Stimulated activated CD8-positive, alpha-beta memory T cell treated with anti-CD3 and anti-CD28 coated beads, Interleukin-4, amount 100 ng/mL, for 4 hours (primary cell): ENCODE measurements at places on chromosomes 4 and X.

DNA sequence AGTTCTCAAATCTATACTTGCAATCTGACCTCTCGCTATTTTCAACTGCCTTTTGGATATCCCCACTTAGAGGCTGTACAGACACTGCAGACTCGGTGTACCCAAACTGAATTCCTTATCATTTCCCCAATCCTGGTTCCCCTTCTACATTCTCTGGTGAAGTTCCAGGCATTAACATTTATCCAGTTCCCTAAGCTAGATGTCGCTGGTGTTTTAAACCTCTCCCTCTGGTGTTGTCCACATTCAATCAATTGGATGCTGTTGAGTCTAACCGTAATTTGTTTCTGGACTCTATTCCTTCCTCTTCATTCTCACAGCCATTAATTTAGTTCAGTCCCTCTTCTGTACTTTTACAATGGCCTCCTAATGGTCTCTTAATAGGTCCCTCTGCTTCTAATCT lies 7.2 kb upstream of the STK26 start:
- no peak for DNase-seq

DNA sequence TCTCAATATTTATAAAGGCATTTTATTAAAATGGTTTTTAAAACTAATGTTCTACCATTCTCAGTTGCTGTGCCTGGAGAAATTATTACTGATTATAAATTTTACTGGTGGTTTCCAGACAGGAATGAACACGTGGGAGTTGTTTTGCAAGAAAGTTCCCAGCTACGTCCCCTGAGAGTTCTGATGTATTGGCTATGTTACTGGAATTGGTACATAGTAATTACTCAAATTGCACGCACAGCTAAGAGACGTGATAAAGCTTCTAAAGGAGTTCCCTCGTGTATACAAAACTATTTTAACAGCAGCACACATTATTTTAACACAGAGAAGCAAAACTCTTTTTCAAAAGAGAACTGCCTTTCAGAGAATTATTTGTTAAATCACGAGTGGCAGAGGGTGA lies 292.2 kb downstream of the NLGN4X start:
- DNase-seq: no peak

GRCh38 chrX:101485212-101485949 lies at the start of gene ARMCX4:
Gene ARMCX4, plus strand, starts transcription at chrX:101485456. Its CDS starts 3,134 bp downstream, at chrX:101488590.
- no peak for DNase-seq

- no peak for DNase-seq
These were observed 80.1 kb downstream of the SLC30A9 start for GRCh38 chr4:42070463-42070862.

- no peak for DNase-seq
These were observed 832 bp upstream of the EVC2 start for GRCh38 chr4:5709207-5709575.

DNA sequence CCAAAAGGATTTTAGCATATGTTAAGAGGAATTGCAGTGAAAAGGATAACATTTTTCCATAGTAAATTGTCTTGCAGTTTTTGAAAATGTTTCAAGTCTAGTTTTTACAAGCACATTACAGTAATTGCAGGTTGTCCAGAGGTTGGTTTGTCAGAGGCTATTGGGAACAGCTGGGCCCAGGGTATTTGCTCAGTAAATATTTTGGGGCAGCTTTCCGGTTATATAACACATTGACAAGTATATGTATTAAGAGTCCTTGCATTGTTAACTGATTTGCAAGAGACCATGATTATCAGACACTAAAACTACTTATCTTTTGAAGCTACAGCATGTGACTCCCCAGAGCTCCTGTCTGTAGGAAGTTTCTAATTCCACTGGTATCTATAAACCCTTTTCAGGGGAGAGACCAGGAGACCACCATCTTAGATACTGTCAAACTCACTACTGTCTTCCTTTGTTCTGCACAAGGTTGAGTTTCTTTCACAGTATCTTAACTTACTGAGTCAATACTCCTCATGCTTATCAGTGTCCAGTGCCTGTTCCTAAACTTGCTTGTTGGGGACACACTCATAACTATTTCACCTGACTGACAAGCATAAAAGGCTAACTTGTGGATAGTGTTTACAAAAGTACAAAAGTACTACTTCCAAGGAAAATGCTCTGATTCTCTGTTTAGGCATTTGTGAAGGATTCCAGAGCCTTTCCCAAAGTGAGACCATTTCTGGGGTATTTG lies 18.9 kb upstream of the RGN start:
- no peak for DNase-seq

DNA sequence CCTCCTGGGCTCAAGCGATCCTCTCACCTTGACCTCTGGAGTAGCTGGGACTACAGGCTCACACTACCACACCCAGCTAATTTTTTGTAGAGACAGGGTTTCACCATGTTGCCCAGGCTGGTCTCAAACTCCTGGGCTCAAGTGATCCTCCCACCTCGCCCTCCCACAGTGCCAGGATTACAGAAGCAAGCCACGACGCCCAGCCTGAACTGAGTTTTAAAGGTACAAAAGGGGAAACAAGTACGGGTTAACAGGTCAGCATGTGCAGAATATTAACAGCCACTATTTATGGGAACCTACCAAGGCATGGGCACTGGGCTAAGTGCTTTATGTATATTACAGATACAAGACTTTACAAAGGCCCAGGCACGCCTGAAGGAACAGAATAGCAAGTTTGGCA lies 164.3 kb upstream of the GPC4 start:
- DNase-seq: no peak

DNA sequence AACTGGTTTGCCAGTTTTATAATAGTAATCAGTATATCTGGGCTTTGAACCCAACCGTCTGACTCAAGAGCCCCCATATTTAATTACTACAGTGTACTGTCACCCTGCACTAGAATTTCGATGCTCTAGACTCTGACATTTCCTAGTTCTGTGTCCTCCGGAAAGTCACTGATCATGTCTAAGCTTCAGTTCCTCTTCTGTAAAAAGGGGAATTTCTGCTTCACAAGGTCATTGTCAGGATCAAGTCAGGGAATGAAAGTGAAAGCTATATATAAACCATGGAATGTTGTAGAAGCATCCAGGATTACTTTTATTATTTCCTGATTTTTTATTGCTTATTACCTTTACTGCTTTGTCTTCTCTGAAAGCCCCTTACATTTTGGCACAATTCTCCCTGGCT lies 4.0 kb upstream of the KCNIP4 start:
- no peak for DNase-seq

DNA sequence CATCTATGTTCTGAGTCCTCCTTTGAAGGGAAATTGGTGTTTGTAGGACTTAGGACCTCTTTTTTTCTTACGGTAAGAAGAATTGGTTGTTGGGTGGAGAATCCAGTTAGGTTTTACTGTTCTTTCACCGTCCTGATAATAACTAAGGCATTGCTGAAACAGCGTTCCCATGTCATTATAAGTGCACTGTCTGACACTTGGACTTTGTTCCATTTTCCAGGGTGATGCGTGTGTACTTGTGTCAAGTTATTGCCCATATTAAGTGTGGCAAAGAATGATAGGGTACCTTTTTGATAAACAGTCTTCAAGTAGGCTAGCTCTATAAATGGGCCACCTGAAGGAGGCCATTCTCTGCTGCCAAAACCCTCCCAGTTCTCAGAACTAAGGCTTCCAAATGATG lies 119.7 kb downstream of the AASDH start:
- DNase-seq: no peak

GRCh38 chr4:86657910-86658309 lies 63.8 kb downstream of the PTPN13 start:
- no peak for DNase-seq

DNA sequence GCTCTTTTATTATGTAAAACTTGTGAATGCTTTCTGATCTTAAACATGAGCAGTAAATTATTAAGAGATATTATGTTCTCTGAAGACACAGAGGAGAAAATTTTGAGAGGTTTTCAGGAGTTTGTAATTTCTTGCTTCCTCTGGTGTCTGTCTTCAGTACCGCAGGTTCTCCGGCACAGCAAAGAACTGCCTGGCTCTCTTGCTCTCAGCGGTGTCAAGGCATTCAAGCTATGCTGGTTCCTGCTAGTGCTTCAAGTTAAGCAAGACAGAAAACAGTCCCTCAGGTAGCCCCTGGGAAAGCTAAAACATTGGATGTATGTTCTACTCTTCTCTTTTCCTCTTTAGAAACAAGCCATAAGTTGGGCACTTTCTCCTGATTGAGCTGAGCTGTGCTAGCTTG lies 120.2 kb upstream of the CENPE start:
- DNase-seq: no peak

- DNase-seq: no peak
These were observed 22.8 kb upstream of the CENPVL3 start for GRCh38 chrX:51641421-51642021.

GRCh38 chr4:169249999-169250398 lies 20.8 kb downstream of the SH3RF1 start:
- DNase-seq: no peak

GRCh38 chr4:140289486-140289885 lies 84.0 kb upstream of the SCOC start:
- no peak for DNase-seq

DNA sequence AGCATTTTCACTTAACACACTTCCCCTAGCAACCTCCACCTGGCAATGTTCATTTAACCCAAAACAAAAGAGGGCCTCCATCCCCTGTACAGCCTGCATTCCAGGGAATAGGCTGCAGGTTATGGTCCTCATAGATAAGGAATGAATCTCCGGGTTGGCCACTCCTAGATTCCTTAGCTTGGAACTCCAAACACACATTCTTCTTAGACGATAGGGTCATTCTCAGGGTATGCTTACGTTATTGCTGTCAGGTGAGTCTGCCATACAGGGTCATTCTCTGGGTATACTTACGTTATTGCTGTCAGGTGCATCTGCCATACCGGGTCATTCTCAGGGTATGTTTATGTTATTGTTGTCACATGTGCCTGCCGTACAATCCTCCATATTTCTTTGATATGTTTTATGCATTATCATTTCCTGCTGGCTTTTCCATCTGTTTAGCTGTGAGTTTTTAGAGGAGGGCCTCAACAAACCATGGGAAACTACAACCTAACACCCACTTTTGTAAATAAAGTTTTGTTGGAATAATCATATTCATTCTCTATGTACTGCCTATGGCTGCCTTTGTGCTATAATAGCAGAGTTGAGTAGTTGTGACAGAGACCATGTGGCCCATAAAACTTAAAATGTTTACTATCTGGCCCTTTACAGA lies 8.2 kb upstream of the AFF1 start:
- DNase-seq: no peak

GRCh38 chrX:124341396-124342132 lies 4.8 kb upstream of the SH2D1A start:
- no peak for DNase-seq

DNA sequence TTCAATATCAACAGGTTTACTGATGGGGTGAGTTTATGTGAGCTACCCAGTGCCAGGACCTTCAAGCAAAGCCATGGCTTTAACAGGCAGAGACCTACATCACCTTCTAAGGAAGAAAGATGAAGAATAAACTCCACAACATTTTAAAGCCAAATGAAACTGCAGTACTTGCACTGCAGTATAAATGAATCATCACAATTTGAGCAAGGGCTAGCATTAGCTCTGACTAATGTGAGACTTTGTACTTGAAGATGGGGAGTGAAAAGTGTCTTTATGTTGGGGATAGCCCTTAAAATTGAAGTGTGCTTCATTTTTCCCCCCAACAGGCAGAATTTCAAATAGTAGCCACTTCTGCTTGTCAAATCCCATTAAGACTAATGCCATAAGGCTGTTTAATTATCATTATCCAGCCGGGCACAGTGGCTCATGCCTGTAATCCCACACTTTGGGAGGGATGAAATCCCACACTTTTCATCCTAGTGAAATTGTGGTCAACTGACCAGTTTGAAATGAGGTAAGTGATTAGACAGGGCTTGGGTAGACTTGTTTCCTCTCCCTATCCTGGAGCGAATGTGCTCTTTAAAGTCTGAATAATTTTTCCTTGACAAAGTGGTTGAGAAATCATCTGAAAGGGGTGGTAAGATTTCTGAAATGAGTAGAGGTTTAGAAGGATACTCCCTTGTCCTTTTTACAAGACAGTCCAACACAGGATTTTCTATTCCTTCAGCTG lies 27.2 kb upstream of the GPR34 start:
- no peak for DNase-seq

- DNase-seq: no peak
These were observed 39.8 kb downstream of the BBS12 start for GRCh38 chr4:122772311-122772710.

GRCh38 chrX:150581093-150581775 lies 12.8 kb downstream of the MTM1 start:
- no peak for DNase-seq

- DNase-seq: no peak
These were observed 54.6 kb upstream of the HHIP start for GRCh38 chr4:144591401-144591800.

DNA sequence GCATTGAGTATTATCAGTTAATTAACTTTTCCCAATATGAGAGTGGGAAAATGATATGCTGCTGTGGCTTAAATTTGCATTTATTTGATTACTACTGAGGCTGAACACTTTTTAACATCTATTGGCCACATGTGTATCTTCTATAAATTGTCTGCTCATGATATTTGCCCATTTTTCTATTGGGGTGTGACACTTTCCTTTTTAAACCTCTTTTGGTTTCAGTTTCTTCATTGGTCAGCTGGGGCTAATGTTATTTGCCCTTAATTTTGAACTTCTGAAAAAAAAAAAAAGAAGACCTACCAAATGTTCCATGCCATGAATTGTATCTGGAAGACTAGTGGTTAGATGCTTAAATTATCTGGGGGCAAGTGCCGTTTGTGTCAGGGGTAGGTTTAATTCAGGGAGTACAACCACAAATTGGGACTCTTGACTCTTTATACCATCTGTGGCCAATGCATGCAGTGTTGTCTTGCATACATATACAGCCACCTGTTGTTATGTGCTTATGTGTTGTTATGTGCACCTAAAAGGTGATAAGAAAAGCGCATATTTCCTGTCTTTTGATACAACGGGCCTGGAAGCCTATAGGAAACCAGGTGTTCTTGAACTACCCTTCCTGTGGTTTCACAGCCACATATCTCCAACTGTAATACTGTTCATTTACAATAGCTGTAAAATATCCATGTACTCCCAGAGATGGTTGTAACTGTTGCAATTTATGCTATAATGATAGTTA lies 49.0 kb downstream of the SH2D1A start:
- no peak for DNase-seq

GRCh38 chr4:57219431-57219830 lies 109.2 kb upstream of the IGFBP7 start:
- no peak for DNase-seq

DNA sequence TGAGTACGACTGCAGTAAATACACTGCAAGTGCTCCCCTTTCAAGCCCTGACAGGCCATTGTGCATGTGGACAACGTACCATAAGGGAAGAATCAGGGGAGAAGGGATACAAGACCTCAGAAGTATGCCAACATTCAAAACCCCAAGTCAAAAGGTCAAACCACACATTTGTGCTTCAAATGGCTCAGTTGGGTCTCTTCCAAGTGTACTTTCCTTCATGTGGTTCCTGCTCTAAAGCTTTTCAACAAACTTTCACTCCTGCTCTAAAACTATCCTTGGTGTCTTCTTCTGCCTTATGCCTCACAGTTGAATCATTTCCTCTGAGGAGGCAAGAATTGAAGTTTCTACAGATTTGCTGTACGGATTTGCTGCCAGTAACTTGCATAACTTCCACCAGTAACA lies 305.7 kb upstream of the SLIT2 start:
- DNase-seq: no peak

GRCh38 chr4:85867271-85867670 lies 392.3 kb downstream of the ARHGAP24 start:
- no peak for DNase-seq

- no peak for DNase-seq
These were observed 27.6 kb downstream of the GUCY1A1 start for GRCh38 chr4:155694100-155694785.

GRCh38 chr4:7027913-7028312 lies 15.3 kb upstream of the TADA2B start:
- DNase-seq: no peak

- peak; percentile 41 for DNase-seq
These were observed 2.0 kb downstream of the TMEM255A start for GRCh38 chrX:120308959-120309872.
